ENCODE measurements at places on chromosomes 3 and 15.

DNA sequence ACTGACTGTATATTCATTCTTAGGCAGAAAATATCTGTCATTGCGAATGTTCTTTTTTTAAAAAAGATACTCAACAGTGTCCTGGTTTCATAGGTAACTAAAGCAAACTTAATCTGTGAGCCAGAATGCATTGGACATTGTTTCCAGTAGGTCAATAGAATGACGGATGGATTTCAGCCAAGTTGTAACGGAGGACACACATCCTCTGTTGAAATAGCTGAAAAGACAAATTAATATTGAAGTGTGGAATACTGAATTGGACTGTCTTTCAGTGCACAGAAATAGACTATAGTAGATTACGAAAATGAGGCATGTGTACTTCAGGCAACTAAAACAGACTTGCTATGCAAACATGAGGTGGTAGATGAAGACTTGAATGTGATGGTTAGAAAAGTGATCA, 461.6 kb downstream of the WDR72 start:
- no peak for DNase-seq

GRCh38 chr15:86744198-86744780, 664.6 kb downstream of the AGBL1 start:
- no peak for DNase-seq

- peak; percentile 9 for DNase-seq
These were observed 36.5 kb upstream of the ARNT2 start for GRCh38 chr15:80367661-80368060.

DNA sequence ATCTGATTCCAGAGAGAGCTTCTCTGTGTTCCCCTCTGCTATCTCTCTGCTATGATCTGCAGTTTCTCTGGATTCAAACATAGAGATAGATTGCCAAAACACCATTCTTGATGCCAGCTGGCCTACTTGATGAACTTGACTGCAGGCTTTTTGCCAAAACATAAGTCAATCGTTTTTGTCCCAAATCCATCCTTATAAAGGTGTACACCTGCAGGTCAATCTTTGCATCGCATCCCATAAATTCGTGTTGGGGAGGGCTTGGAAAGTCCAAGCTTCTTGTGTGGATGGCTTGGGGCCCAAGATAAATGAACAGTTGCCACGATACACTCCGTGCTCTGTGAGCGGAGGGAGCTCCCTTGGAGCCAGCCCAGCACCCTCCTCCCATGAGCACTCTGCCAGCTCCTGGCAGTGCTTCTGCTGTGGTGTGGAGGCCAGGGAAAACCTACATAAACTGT, 2.7 kb downstream of the CERS3 start:
- DNase-seq = no peak

DNA sequence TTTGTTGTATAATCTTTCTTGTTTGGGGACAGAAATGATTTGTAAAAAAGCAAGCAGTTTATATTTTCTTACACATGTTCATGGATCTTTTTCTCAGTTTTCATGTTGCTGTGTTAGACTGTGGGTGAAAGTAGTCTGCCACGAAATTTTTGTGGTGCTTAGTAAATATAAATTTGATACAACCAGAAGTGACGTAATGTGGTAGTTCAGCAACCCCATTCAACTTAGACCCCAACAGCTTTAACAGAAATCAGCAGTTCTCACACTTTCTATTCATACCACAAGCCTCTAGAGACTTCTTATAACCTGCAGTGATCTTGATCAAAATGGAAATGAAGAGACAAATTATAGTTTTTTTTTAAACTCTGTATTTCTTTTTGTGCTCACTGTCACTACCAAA, 120.2 kb upstream of the IGSF10 start:
- no peak for DNase-seq

DNA sequence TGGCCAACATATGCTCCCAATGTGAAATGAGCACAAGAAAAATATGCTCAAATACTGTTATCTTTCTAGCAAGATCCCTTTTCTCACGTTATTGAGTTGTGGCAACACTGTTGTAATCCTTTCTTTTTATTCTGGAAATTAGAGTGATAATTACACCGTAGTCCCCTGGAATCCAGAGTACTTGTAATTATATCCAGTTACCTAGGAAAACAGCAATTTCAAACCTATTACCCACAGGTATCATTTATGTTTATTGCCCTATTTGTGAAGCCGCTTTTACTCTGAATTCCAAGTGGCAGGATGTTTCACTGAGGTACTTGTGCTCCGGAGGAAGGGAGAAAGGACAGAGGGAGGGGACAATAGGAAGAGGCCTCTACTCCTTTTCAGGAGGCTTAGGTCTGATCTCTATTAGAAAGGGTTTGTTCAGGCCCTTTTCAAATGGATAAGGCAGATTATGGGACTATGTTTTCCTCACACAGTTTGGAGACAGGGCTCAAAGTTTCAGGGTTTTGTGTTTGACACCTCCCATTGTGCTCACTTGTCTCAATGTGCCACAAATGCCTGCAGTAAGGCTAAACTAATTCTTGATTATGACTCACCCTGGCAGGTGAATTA, 646.6 kb downstream of the TUSC7 start:
- DNase-seq = no peak

- DNase-seq = no peak
These were observed 26.0 kb upstream of the TRIM71 start for GRCh38 chr3:32791833-32792232.

DNA sequence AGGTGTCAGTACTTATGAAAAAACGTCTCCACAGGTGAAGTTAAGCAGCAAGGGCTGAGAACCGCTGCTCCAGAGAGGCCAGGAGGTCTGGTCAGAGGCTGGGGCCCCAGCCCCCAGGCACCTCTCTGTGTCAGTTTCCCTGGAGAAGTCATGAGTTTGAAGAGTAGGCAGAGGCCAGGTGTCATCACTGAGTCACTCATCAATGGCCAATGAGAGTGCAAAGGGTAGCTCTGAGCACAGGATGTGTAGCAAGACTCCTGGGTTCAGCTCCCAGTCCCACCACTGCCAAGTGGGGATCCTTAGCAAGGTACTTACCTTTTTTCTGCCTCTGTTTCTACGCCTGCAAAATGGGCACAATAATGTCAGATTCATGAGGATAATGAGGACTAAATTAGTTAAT, 47.9 kb downstream of the CORO2B start:
- DNase-seq = no peak

All from KBM-7 (cell line).